ENCODE measurements at places on chromosomes 3 and 15. TPM values are rescaled to one million over a fixed set of nuclear protein-coding genes. Genes with fewer than 3 reads are reported as not detected.

ARRDC4 gene
- total RNA-seq = 35.8 TPM

RPL15 gene
- 2,641 TPM for total RNA-seq

- no peak for DNase-seq
These were observed 698 bp downstream of the MELTF start for GRCh38 chr3:197028728-197029510.

- no peak for DNase-seq
These were observed 31.0 kb upstream of the ZCWPW2 start for GRCh38 chr3:28317438-28318022.

PPCDC gene
- total RNA-seq = 23.8 TPM

ANXA2 gene
- 1,230 TPM for total RNA-seq

GRCh38 chr15:57554812-57555179 lies 36.9 kb upstream of the MYZAP start:
- no peak for DNase-seq

DNA sequence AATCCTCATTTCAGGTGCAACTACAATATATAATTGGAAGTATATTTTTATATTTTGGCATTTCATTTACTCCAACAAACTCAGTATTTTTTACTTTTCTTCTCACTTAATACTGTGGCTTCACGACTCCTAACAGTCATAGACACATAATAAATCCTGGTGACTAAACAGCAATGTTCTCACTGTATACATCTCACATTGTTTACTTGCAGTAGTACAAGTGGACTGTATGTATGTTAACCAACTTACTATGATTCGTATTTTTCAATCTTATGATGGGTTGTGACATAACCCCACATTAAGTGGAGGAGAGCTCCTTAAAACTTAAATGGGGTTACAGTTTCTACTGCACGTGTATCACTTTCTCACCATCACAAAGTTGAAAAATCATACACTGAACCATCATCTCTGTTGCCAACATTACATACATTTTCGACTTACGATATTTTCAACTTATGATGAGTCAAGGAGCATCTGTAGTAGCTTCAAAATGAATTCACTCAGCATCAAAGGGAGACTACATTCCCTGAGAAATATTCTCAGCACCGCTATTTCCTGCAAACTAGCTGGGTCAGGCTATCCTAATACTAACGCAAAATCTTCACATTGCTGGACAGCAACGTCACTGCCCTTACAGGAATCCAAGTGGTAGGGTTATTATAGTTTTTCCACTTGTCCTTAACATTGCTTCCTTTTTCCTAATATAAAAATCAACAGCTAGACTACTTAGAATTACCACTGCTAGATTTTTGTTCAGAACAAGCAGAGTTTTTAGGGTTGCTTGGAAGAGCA lies 7.3 kb downstream of the ADAM10 start:
- DNase-seq = no peak

GRCh38 chr3:41308119-41308518 lies 108.8 kb downstream of the CTNNB1 start:
- no peak for DNase-seq

GRCh38 chr3:192063570-192063969 lies 602.6 kb downstream of the PYDC2 start:
- no peak for DNase-seq

DNA sequence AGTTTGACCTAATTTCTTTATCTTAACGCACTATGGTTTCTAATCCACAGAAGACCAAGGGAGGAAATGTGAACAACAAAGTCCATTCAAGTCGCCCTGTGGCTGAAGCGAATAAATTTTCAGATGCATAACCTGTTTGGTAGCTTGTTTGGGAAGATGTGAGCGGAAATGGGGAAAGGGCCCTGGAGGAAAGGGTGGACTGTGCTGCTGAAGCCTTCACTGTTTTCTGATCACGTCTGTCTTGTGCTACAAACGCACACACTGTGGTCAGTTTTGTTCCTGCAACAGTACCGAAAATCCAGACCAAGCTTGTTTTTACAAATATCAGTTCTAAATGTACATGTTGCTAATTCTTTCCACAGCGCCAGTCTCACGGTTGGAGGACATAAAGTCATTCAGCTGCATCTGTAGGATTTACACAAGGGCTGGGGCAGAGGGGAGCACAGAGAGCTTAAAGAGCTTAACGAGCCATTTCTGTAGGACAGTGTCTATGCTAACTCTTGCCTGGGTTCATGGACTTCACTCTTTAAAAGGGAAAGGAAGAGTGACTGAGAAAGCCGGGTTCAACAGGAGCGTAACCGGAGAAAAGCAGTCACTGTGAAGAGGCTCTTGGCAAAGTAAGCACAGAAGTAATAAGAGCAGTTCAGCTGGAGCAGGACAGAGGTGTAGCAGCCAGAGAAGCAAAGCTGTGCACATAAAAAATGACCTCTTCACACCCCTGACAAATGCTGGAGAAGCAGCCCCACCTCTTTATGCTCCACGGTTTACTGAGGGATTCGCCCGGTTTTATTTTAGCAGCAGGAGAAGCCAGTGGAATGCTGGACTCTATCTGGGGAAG lies 66.6 kb downstream of the USF3 start:
- DNase-seq = no peak

FAN1 gene
- total RNA-seq = 16.9 TPM

Measured in vagina (tissue), 2 donors.